ENCODE measurements at places on chromosomes 12 and 14.

DNA sequence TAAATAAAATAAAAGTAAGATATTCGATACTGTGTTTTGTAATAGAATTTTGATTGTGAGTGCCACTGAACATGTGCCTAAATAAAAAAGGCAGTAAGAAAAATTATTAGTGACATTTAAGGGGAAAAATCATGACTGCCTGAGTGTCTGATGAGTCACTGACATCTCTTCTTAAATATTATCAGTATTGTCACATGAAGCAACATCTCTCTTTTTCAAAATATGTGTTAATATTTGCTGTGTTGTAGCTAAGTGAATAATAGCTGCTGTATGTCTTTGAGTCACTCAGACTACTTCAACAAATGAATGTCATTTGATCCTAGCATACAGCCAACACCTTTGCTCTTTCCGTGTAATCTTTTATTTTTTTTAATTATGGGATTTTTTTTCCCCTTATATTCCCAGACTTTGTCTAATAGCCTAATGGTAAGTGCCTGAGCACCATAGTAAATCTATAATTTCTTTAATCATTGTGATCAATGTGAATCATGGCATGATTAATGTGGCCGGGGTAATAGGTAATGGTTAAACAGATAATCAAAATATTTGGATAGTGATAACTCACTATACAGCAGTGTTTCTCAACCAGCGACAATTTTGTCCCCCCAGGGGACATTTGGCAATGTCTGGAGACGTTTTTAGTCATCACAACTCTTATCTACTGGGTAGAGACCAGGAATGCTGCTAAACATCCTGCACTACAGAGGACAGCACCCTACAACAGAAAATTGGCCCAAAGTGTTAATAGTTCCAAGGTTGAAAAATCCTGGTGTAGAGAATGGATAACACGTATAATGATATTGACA, 11.7 kb upstream of the OTX2 start:
- no peak for DNase-seq

- DNase-seq = no peak
Observed at GRCh38 chr14:101024686-101025085, 121.2 kb upstream of the RTL1 start.

DNA sequence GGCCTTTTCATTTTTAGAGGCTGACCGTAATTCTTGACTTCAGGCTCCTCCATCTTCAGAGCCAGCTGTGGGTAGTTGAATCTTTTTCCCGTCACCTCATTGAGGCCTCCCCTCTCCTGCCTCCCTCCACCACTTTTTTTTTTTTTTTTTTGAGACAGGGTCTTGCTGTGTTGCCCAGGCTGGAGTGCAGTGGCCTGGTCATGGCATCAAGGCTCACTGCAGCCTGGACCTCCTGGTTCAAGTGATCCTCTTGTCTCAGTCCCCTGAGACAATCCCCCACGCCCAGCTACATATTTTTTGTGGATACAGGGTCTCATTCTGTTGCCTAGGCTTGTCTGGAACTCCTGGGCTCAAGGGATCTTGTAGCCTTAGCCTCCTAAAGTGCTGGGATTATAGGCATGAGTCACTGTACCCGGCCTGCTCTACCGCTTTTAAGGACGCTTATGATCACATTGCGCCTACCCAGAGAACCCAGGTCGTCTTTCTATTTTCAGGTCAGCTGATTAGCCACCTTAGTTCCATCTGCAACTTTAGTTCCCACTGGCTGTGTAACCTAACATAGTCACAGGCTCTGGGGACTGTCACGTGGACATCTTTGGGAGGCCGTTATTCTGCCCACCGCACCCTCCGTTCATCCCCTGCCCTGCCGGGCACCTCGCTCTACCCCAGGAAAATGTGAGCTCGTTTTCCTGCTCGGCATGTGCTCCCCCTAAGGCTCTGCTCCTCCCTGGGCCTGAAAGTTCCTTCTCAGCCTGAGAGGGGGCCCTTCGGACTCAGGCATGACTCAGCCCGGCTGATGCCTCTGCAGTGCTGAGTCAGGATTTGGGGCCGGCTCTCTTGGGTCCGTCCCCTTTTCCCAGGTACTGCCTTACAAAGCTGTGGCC, 13.4 kb downstream of the TNFAIP2 start:
- no peak for DNase-seq

GRCh38 chr12:119082496-119082895, 96.2 kb upstream of the HSPB8 start:
- DNase-seq = no peak

GRCh38 chr12:161823-162222, 52.1 kb downstream of the SLC6A12 start:
- no peak for DNase-seq

GRCh38 chr12:74903522-74903921, 306.1 kb downstream of the KCNC2 start:
- peak; percentile 42 for DNase-seq

- DNase-seq = no peak
Observed at GRCh38 chr12:68959891-68960464, 27.0 kb upstream of the CPM start.

DNA sequence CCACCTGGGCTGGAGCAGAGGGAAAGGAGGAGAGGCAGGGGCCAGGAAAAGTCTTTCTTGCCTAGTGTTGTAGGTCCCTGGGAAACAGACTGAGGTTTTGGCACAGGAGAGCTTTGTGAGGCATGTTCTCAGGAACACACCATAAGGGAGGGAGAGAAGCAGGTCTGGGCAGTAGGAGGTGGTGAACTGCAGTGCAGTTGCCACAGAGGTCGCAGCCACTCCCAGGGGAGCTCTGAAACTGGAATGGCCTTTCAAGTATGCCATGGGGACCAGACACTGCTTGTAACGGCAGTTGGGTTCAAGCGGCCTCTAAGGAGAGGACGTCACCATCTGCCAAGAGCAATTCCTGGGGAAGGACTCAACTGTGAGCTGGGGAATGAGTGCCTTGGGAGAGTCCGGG, 35.4 kb upstream of the NKX2-8 start:
- no peak for DNase-seq

GRCh38 chr12:96623656-96624217, 134.4 kb downstream of the CFAP54 start:
- DNase-seq = no peak

- no peak for DNase-seq
Observed at GRCh38 chr12:64009321-64010068, 165.0 kb downstream of the SRGAP1 start.

DNA sequence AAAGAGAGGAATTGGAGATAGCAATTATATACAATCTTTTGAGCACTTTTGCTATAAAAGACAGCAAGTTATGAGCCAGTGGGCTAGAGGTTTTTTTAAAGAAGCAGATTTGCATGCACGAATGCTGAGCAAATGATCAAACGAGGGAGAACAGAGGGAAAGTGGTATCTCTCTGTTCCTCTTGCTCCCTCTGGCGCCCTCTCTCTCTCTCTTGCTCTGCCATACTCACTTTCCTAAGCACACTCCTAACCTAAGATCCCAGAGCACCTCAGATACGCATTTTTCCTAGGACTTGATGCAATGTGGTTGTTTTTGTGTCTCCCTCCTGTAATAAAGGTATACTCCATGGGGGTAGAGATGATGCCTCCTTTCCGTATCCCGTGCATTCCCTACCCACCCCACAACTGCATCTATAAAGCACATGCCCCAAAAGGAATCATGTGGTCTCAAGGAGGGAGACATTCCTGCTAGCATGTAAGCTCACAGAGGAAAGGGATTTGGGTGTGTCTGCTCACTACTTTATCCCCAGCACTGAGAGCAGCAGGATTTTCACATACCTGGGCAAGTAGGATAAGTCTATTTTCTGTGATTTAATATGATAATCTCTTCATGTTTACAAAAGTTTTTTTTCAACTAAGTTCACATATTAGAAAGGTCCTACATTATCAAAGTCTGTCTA, 270.2 kb downstream of the SSPN start:
- DNase-seq = peak; percentile 22

- DNase-seq = no peak
Observed at GRCh38 chr12:104520242-104520900, 63.6 kb downstream of the CHST11 start.

DNA sequence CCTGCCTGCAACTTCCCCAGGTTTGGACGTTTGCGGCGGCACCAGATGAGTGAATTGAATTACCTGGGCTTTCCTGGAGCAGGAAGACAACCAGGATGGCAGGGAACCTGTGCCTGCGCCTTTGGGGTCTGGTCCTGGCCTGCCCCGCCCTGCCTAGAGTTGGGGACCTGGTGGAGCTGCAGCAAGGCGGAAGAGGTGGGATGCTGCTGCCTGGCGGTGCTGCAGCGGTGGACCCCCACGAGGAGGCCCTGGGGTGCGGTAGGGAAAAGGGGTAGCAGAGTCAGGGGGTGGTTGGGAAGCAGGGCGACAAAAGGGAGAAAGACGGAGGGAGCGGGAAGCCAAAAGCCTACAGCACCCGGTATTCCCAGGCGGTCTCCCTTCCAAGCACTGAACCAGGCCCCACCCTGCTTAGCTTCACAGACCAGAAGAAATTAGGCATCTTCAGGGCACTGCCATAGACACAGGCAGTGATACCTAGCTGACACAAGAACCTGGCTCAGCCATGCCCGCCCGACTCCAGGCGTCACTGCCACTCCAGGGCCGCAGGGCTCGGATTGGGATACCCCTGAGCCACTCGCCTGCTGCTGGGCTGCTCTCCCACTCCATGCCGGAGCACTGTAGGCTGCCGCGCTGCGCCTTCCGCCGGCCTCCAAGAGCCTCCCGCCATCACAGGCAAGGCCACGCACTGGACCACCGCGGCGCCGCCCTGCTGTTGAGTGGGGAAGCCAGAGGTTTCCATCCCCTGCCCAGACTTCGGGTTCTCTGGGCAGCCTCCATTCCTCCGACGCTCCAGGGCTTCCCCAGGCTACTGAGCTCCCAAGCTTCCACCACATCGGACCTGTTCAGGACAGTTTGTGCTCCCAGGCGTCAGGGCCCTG, 155.2 kb upstream of the ALG10B start:
- no peak for DNase-seq

GRCh38 chr14:105292826-105293711, 7.7 kb downstream of the BRF1 start:
- no peak for DNase-seq

GRCh38 chr12:48979602-48980388, 1.7 kb downstream of the WNT1 start:
- DNase-seq = no peak

DNA sequence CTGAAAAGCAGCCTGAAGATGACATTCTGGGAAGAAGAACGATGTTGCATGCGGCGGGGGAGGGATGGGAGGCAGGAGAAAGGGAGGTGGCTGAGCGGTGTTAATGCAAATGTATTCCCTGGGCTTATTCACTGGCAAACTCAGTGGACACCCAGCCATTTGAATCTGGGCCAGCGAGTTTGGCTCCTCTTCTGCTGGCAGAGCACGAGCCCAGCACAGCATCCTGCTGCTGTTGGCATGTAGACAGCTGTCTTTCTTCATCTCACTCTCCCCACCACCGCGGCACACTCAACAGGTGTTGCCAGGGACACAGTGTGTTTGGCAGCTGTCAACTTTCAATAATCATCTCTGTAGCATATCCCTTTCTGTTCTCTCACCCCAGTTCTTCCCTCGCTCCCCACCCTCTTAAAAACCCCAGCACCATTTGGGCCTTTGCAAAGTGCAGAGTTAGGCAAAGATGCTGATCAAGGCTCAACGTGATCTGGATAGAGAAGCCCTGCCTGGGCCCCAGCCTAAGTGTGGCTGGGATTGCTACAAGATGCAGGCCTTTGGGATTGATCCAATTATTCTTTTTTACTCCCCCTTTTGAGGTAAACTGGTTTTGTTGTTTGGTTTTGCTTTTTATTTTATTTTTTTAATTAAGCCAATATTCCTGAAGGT, 131.9 kb downstream of the EXOC5 start:
- no peak for DNase-seq

- DNase-seq = no peak
Observed at GRCh38 chr12:53465679-53466078, 13.8 kb downstream of the PCBP2 start.

All from A549 (cell line).